ENCODE measurements at places on chromosomes 1 and 21.

DNA sequence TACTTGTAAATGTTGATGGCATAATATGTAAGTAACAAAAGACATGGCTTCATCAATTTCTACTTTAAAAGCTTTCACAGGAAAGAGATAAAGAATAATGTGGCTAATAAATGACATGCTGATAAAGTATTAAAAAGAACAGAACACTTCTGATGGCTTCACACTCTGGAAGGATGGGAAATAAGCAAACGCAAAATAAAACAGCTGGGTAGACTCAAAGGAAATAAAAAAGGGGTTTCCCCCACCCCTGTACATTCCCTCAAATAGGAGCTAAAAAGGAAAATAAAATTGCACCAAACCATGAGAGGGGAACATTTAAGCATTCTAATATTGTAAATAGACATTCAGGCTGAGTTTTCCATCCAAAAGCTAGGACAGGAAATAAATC, 27.0 kb upstream of the DYRK1A start:
- no peak for DNase-seq

DNA sequence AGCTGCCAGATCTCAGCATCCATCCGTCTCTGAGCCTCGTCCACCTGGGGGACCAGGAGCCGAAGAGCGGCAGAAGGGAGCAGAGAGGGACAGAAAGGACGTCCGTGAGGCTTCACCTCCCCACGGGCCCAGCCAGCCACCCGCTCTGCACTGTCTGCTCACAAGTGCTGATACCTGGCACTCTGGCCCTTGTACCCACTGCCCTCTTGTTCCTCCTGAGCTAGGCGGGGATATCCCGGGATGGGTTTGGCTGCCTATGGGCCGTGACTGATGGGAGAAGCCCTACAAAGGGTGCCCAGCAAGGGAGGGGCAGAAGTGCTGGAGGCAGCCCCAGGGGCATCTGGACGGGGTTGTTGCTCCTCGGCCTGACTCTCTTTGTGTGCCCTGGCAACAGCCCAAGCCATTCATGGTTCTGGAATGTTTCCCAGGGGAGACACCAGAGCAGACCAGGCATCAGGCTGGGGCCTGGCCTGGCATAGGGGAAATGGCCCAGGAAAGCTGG, 57.6 kb downstream of the LDLRAD2 start:
- DNase-seq, result peak; percentile 97

GRCh38 chr1:70504821-70505193, 93.7 kb downstream of the CTH start:
- DNase-seq, result no peak

GRCh38 chr1:10947691-10948462, 64.6 kb upstream of the TARDBP start:
- DNase-seq, result no peak

DNA sequence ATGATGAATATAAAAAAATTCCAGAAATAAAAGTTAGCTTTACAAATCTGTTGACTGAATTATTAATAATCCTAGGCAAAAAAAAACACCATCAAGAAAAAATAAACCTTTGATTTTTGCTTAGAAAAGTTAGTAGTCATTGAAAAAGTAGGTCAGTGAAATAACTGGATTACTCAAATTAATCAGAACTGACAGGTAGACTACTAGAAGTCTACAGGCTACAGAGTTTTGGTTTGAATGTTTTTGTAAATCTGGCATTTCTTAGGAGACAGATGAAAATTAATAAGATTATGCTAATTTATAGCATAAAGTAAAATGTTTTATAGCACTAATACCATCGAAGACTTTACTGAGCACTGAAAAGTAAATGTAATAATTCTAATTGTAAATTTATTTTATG, 511.9 kb downstream of the PTPRC start:
- DNase-seq, result no peak

GRCh38 chr1:228339059-228339704, 67.5 kb downstream of the TRIM11 start:
- DNase-seq, result no peak

DNA sequence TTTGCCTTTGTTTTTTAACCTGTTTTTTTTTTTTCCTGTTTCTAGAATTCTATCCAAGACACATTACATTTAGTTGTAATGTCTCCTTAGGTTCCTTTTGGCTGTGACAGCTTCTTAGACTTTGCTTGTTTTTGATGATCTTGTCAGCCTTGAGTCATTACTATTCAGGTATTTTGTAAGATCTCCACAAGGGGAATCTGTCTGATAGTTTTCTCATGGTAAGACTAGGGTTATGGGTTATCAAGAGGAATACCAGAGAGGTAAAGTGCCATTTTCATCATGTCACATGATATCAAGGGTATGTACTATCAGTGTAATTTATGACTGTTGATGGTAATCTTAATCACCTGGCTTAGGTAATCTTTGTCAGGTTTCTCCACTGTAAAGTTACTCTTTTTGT, 99.1 kb upstream of the GFI1 start:
- DNase-seq, result no peak

- DNase-seq, result peak; percentile 30
Measured at GRCh38 chr21:36047139-36047538, 13.2 kb downstream of the SETD4 start.

DNA sequence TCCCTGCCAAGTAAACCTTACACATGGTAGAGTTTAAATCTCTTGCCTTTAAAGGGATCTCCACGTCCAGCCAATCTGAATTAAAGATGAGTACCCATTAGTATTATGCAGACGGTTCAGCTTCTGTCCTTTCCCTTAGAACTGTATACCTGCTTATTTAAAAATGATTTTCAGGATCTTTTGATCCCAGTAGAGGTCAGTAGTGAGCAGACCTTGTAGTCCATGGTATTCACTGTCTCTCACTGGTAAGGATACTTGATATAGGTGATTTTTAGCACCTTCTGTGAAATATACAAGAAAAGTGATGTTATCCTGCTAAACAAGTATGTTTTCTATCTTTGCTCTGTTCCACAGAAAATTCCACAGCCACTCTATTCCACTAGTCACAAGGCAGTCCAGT, 1211.6 kb upstream of the ADGRL4 start:
- no peak for DNase-seq

GRCh38 chr1:201229771-201230635, 39.4 kb downstream of the IGFN1 start:
- DNase-seq, result no peak

- no peak for DNase-seq
Measured at GRCh38 chr1:70941563-70941962, 106.1 kb downstream of the PTGER3 start.

- no peak for DNase-seq
Measured at GRCh38 chr1:229863651-229864545, 203.1 kb upstream of the GALNT2 start.

DNA sequence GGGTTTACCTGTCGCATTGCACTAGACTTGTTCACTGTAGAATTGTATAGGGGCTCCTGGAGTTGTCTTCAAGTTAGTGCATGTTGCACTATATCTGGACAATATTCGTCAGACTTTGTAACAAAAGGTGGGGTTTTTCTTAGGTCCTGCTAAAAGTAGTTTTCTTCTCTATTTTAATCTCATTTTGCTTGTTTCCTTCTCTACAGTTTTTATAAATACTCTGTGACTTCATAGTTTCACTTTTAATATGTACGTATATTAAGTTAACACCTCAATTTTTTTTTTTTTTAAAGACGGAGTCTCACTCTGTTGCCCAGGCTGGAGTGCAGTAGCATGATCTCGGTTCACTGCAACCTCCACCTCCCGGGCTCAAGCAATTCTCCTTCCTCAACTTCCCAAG, 26.5 kb upstream of the MRPS6 start:
- no peak for DNase-seq

DNA sequence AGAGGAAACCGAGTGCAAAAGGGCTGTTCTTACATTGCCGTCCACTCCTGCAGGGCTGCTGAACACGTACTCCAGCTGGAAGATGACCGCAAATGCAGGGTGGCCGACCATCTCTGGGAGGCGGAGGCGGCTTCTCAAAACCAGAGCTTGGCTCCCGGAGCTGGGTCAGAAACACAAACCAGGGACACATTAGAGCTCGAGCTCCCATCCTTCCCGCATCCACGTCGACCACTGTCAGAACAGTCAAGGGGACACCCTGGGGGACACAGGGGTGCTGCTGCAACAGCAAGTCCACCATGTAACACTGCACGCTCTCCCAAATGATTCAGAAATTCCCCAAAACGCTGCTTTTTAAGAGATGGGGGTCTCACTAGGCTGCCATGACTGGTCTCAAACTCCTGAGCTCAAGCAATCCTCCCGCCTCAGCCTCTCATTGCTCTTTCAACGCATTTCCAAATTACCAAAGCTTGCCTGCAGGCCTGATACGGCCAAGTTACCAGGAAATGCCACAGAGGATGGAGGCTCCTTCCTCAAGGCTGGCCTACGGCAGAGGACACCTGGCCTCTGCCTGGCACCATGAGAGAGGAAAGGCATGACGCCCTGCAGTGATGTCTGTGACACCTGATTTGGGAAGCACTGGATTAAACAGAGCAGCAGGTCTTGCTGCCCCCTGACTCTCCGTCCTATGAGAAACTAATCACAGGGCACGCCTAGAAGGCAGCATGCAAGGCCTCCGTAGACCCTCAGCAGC, 45.0 kb downstream of the NPHP4 start:
- no peak for DNase-seq

DNA sequence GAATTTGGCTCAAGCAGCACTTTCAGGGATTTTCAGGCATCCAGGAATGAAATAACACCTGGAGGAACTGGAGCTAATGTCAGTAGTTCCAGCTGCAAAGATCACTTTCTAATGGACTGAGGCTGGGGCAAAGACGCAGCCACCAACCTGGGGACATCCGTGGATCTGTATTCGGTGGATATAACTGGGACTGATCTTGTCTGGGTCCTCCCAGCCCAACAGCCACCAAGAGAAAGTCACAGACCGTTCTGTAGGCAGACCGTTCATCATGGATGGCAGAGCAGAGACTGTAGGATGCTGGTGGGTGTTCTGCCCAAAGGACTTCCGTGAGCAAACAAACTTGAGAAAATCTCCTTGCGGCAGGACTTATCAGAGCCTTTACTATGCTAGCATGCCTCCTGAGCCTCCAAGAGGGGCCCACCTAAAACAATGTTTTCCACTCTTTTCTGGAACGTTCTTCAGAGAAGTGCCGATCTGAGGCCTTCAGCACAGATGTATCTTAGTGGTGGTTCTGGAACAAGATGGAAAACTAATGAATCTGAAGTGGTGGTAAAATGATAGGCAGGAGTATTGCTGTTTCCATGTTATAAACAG, 86.1 kb upstream of the KLHDC7A start:
- no peak for DNase-seq

- no peak for DNase-seq
Measured at GRCh38 chr1:181630838-181631237, 147.5 kb downstream of the CACNA1E start.

DNA sequence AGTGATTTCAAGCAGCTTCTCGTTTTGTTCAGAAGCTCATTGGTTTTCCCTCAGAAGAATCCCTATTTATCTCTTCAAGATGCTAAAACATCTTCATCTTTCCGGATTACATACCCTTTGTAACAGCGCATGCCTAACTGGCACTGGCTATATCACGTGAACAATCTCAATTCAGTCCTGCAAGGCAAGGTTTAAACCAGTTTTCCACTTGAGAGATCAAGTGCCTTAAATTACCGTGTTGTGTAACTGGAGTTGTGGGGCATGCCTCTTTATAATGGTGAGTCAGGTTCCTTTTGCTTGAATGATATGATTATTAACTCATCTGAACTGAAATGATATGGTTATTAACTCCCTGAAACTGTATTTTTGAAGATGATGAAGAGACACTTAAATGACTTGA, 11.0 kb upstream of the ZFP69B start:
- no peak for DNase-seq

- DNase-seq, result no peak
Measured at GRCh38 chr1:245983294-245983967, 523.6 kb downstream of the SMYD3 start.

DNA sequence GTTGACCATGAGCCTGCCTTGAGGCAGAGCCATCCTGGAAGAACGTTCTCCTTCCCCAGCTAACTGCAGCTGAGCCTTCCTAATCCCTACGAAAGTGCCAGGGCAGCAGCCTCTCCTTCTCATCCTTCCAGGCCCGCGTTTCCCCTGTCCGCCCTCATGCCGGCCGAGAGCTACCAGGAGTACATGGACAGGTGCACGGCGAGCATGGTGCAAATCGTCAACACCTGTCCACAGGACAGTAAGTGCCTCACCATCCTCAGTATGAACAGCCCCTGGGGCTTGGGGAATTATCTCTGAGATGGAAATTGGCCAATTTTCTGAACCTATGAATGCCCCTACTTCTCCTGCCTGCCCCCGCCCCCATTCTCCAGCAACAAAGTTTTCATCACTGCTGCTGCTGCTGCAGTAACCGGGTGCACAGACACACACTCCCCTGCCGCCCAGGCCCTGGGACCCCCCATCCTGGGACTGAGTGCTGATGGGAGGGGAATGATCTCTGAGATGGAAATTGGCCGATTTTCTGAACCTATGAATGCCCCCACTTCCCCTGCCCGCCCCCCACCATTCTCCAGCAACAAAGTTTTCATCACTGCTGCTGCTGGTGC, 39.6 kb downstream of the UBASH3A start:
- DNase-seq, result no peak

- DNase-seq, result no peak
Measured at GRCh38 chr1:241902391-241903065, 54.5 kb downstream of the EXO1 start.

GRCh38 chr1:61241411-61241838, 159.1 kb downstream of the NFIA start:
- DNase-seq, result no peak

GRCh38 chr1:9086796-9087195, 17.4 kb upstream of the SLC2A5 start:
- DNase-seq, result no peak

- no peak for DNase-seq
Measured at GRCh38 chr1:160630523-160631451, 16.1 kb downstream of the SLAMF1 start.

DNA sequence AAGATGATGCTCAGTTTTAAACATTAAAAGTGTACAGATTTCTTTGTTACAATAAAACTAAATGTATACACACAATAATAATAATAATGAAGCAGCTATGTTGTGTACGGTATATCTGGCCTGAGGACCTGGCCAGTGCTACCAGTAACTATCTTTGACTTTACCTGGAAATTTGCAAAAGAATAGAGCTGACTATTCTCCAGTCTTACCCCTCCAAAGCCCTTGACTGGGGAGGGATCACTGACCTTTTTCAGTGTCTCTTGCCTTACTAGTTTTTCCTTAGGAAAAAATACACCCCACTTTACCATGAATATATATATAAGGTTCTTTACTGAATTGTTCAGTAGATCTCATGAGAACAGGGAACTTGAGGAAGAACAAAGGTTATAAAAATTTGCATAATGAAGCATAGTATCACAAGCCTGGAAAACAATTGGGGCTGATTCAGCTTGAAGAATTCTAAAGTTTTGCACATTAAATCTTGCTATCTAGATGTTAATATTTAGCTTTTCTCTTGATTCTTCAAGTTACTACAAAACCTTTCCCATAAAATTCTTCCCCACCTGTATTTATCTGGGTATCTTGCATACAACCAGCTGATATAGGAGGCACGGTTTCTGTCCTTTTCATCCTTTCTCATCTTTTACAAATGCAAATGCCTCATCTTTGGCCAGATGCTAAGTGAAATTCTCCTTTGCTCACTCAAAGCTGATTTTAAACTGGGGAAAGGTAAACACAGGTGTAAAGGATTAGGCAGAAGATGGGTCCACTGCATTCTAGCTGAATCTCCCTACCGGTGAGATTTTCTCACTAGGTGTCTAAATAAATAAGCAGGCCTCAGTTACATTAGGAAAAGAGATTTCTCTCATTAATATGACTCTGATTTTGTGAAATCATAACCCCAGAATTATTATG, 25.0 kb upstream of the SLAMF1 start:
- no peak for DNase-seq

All from ascending aorta (tissue), 2 donors.